ENCODE measurements at places on chromosomes 6 and 20.
A peak's percentile ranks its signal among the peaks of the same experiment; 100 is the strongest.

DNA sequence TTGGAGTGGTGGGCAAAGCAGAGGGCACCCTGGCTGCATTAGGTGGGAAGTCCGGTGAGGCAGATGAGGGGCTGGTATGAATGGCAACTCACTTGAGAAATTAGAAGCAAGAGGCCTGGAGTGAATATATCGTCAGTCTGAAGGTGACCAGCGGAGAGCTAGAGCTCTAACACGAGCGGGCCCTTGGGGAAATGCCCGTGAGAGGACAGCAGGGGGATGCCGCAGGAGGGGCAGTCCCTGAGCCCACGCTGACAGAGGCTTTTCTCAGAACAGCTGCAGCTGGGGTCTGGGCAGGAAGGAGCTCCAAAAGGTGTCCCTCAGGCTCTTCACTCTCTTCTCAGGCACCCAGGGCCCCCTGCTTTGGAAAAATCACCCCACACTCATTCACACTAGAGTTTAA, 32.0 kb upstream of the CD93 start:
- DNase-seq: no peak

GRCh38 chr6:34664256-34664971, 32.2 kb downstream of the ILRUN start:
- DNase-seq: peak; percentile 77

DNA sequence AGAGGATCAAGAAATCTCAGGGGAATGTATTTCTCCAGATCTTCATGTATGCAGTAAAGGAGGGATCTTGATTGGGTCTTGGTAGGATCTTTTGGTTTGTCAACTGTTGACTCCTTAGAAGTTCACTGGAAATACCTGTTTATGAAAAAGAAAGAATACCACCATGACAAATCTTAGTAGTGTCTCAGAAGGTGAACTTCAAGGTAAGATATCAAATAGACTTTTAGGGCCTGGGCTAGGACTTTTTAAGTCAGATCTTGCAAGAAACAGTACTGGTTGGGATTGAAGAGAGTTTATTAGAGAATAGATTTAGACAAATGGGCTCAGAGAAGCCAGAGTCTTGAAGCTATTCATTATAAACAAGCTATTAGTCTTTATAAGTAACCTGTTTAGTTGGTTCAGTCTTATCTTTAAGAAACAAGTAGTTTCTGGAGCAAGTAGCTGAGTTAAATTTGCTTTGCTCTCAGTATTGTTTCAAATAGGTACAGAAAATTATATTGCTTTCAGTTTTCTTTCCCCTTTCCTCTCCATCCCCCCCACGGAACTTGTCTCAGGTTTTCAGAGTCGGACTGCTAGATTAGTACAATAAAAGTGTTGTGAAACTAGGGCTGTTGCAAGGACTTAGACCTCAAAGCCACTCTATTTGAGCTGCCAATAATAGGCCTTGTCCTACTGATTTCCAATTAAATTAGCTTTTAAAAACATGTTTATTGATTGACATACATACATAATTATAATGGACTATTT, 529.1 kb upstream of the CITED2 start:
- no peak for DNase-seq

- DNase-seq: peak; percentile 38
These were observed 5.8 kb downstream of the HMGA1 start for GRCh38 chr6:34242252-34243130.

GRCh38 chr6:111894272-111894671, 21.0 kb upstream of the FYN start:
- DNase-seq: peak; percentile 75

DNA sequence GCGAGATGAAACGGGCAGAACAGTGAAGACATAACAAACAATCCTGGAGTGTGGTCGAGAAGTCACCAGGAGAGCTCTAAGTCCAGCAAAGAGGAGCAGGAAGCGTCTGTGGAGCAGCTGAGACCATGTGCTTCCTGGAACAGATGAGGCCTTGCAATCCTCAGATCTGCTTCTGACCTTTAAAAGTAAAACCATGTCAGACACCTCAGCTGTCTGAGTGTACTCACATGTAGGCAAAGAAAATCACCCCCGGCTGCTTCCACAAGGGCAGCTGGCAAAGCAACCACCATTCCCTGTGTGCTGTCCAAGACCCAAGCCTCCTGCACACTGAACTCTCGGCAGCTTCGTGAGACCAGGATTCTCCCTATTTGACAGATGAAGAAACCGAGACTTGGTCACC, 76.6 kb downstream of the EDN3 start:
- DNase-seq: no peak

GRCh38 chr6:117328500-117328899, 63.1 kb downstream of the VGLL2 start:
- no peak for DNase-seq

DNA sequence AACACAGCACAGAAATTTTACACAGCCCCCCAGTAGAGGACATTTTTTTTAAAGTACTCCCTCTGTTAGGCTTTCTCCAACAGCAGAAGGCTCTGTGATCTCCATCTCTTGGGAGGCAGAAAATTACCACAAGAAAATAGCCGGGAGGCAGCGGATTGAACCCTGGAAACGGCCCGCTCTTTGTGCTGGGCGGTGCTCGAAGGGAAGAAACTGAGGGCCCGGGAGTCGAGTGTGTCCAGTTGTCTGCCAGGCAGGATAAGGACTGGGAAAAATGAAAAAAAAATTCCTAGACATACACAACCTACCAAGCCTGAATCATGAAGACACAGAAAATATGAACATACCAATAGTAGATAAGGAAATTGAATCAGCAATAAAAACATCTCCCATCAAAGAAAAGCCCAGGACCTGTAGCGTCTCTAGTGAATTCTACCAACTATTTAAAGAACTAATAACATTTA, 31.5 kb downstream of the POM121L2 start:
- peak; percentile 29 for DNase-seq

GRCh38 chr6:131629651-131630050, 1.6 kb upstream of the MED23 start:
- DNase-seq: no peak

DNA sequence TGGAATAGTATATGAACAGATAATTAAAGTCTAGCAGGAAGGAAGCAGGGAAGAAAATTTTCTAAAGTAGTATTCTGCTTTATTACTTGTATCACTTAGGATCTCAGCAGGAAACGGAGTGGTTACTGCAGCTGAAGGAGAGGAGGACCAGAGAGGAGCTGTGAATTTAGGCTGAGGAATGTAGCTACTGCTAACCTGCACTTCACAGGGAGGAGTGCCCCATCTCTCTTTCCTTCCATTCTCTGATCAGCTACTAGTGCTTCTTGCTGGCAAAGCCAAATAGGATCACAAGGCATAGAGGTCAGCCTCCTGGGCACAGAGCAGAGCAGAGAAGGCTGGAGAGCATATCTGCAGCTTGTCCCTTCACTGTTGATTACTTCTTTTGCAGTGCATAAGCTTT, 205.3 kb upstream of the ASCC3 start:
- no peak for DNase-seq

GRCh38 chr6:90249458-90249857, 47.2 kb downstream of the BACH2 start:
- DNase-seq: no peak

DNA sequence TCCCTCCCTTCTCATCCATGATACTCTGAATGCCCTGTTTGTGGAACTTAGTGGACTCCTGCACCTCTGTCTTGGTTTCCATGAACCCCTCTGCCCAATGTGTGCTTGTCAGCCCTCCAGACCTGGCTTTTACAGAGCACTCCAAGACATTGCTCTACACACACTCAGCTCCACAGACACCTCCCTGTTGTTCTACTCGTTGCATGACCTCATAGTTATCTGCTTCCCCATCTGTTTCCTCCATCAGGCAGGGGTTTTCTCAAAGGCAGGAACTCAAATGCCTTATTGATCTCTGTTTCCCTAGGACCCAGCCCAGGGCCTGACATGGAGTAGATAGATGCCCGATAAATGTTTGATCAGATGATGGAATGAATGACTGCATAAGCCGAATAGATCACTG, 13.3 kb downstream of the PLCG1 start:
- peak; percentile 38 for DNase-seq

DNA sequence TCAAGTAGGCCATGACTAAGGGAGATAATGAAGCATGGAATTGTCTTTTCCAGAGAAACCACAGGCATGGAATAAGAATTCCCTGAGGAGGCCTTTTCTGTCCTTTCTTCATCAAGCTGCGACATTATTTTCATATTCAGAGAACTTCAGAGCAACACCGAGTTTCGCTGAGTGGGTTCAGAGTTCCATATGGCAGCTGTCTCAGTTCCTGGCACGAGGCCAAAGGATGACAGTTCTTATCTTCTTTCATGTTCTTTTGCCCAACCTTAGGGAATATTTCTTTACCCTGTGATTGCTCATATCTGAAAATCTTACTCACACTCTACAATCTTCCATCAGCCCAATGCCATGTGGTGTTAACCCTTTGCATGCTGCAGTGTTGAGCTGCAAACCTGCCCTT, 135.3 kb upstream of the BMP2 start:
- peak; percentile 4 for DNase-seq

DNA sequence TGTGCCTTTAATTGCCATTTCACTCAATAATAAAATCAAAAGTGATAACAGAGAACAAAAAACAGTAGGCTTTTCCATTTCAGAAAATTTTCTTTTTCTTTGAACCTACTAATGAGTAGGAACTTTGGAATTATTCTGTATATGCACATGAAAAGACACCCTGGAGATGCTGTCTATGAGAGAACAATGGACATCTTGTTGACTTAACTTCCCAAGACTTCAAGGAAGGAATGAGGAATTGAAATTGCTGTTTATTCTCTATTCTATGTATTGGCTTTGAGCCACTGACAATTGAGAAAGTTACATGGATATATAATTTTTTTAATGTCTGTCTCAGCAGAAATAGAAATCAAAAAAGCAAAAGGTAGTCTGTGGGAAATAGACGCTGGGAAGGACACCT, 98.6 kb upstream of the PCSK2 start:
- no peak for DNase-seq

GRCh38 chr6:151948002-151948743, 140.7 kb downstream of the ESR1 start:
- no peak for DNase-seq

DNA sequence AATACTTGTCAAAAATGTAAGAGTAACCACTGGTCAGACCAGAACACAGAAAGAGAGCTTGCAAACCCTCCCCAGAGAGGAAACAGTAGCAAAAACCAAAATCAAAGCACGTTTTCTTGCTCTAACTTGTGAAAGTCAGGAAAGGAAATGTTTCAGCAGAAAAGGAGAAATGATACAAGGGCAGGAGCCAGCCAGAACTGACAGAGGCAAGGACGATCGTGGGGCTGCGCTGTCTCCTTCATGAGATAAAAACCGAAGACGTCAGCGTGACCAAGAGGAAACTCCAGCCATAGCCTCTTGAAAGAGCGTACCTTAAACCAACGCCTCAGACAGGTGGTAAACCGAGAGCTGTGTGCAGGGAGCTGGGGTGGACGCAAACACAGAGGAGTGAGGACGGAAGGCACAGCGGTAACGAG, 27.5 kb downstream of the LAMA5 start:
- no peak for DNase-seq

GRCh38 chr6:21045135-21045700, 511.0 kb downstream of the CDKAL1 start:
- no peak for DNase-seq

GRCh38 chr20:54914995-54915394, 439.6 kb downstream of the DOK5 start:
- no peak for DNase-seq

DNA sequence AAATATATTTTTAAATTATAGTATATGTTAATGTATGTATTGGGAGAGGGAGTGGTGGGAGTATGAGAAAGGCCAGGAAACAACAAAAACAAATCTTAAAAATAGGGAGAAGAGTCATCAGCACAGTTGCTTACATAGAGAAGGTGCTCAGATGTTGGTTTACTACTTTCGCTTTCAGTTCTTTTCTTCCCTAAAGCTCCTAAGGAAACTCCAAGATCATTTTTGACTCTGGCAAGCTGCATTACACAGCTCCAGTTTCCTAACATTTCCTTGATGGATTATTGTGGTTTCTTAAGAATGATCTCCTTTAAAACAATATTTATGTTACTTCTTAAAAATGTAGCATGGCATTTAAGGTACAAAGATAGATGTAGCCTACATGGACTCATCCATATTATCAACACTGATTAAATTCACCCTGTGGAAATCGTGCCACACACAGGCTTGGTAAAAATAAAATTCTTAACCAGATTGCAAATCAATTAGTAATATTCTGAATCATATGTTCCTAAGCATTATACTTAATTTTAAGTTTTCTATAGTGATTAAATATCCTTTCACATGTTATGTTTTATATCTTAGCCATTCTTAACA, 118.0 kb upstream of the MAN1A1 start:
- DNase-seq: peak; percentile 23

- DNase-seq: no peak
These were observed 50.9 kb downstream of the MAP7 start for GRCh38 chr6:136499370-136499769.

- DNase-seq: no peak
These were observed 24.9 kb upstream of the PHACTR2 start for GRCh38 chr6:143652841-143653331.

DNA sequence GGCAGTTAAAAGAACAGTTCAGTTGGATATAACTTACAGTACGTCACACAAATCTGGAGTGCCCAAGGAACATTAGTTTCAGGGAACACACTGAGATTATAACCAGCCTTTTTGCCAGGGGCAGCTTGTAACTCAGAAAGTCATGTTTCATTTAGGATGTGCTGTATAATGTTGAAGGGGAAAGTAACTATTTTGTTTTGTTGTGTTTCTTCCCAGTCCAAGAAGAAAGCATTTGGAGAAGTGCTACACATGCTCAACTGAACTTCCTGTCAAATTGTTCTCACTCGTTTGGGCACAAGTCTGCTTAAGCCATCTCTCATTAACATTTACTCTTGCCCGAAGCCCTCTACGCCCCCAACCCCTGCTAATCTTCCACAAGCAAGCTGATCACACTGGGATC, 157.9 kb downstream of the BTBD9 start:
- no peak for DNase-seq

- DNase-seq: no peak
These were observed 10.8 kb downstream of the KIAA1755 start for GRCh38 chr20:38249536-38250310.

DNA sequence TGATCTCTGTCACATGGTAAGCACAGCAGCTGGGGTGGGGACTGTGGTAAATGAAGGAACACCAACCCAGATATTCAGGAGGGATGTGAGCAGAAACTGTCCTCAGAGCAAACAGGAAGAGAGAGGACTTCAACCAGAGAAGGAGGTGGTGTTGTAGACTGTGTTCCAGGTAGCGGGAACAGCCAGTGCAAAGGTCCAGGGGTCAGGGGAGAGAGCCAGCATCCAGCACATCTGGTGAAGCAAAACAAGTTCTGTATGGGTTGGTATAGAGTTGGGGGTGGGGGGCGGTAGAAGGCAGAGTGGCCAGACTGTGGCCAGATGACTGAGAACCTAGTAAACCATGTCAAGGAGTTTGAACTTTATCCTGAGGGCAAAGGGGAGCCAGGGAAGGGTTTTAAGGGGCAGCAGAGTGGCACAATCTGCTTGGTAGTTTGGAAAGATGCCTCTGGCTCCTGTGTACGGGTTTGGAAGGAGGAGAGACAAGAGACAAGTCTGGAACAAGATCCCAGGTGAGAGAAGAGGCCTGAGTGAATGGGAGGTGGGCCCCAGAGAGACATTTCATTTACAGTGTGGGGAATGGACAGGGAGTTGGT, 27.8 kb upstream of the TTPAL start:
- no peak for DNase-seq

- peak; percentile 56 for DNase-seq
These were observed 50.2 kb downstream of the ARHGAP18 start for GRCh38 chr6:129659590-129660345.

- peak; percentile 66 for DNase-seq
These were observed 19.8 kb downstream of the HLA-E start for GRCh38 chr6:30508890-30509736.

GRCh38 chr6:30216096-30216495, 2.9 kb upstream of the TRIM26 start:
- no peak for DNase-seq
